Activated T-helper 17 cell treated with anti-CD3 and anti-CD28 coated beads, Interleukin-2, amount 50 U/mL, for 72 hours (primary cell): ENCODE measurements at places on chromosomes 3 and 15.

GRCh38 chr15:42450425-42450790 lies 40.5 kb downstream of the ZNF106 start:
- no peak for ATAC-seq

GRCh38 chr15:98266295-98266694 lies 305.8 kb downstream of the ARRDC4 start:
- no peak for ATAC-seq

DNA sequence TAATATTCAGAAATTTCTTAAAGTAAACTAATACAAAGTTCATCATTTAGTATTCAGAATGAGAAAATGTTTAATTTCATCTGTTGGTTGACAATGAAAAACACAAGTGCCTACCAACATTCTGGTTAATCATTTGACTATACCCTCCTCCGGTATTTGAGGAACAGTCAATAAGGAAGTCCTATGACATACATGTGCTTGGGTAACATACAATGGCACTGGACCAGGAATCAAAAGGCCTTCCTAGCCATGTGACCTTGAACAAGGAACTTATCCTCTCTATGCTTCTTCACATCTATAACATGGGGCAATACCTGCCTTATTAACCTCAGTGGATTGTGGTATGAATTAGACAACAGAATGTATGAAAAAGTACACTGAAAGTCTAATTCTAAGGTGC lies 65.8 kb downstream of the ZNF280D start:
- no peak for ATAC-seq

GRCh38 chr3:69494185-69494584 lies 108.3 kb upstream of the FRMD4B start:
- no peak for ATAC-seq

- no peak for ATAC-seq
These were observed 5.5 kb downstream of the RHCG start for GRCh38 chr15:89490814-89491315.

DNA sequence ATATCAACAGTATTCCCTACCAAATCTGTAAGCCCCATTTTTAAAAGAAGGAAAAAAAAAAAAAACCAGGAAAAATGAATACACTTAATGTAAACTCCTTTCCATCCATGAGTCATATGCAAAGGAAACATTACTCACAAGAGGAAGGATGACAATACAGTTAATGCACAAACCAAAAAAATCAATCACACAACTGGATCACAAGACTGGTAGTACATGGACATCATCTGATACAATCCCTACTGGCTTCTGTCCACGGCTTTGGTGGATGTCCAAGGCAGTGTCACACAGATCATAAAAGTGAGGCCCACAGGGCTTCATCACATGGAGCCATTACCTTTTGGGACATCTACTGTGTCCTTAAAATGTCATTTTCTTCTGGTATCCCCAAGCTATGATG lies 44.0 kb downstream of the SUCLG2 start:
- no peak for ATAC-seq

- ATAC-seq: no peak
These were observed 102.9 kb downstream of the FNDC3B start for GRCh38 chr3:172142051-172142863.

DNA sequence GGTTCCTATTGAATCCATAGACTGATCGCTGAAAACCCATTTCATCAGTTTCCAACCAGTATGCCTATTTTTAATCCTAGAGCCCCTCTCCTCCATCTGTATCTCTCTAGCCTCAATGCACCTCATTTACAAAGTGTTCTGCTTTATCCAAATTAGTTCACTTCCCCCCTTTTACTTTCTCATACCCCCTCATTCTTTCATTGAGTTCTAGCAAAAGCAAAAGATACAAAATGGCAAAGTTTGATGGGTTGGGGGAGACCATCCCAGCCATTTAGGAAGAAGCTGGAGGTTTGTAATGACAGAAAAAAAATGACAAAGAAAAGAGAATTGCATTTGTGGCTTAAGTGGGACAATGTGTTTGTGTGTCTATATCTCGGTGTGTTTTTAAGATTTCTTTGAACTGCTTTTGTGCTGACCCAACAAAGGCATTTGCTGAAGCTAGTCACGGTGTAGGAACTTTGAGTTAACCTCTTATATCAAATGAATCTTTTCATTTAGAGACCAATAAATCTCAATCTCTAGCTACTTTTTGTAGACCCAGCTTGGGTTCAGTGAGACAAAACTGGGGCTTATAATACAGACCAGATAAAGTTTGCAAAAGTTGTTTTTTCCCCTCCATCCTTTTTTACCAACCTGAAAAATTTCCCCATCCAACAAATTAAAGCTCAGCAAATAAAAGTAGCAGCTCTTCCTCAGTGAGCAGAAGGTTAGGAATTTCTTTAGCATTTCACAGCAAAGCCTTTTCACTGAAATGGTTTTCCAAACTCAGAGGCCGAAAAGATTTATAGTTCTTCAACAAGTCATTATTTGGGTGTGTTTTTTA lies 18.7 kb downstream of the NR2F2 start:
- no peak for ATAC-seq

- no peak for ATAC-seq
These were observed 49.5 kb downstream of the WHAMM start for GRCh38 chr15:82858932-82859331.

DNA sequence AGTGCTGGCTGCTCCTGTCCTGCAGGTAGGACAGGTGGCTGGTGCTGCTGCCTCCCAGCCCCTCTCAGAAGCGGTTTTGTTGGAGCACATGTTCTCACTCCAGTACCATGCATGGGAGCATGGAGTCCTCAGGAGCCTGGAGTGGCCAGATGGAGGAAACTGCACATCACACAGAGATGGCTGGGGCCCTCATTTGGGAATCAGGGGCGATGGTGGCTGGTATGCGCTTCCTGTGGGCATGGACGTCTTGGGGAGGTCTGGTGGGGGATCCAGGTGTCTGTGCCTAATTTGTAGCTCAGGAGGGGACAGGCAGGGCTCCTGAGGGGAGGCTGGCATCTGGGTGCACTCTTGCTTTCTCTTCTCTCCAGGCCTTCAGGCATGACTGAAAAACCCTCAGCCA lies 168.2 kb downstream of the KLF13 start:
- ATAC-seq: no peak

- ATAC-seq: no peak
These were observed 5.7 kb downstream of the NTRK3 start for GRCh38 chr15:88250826-88251225.

GRCh38 chr3:134362670-134363380 lies 11.4 kb downstream of the AMOTL2 start:
- no peak for ATAC-seq

DNA sequence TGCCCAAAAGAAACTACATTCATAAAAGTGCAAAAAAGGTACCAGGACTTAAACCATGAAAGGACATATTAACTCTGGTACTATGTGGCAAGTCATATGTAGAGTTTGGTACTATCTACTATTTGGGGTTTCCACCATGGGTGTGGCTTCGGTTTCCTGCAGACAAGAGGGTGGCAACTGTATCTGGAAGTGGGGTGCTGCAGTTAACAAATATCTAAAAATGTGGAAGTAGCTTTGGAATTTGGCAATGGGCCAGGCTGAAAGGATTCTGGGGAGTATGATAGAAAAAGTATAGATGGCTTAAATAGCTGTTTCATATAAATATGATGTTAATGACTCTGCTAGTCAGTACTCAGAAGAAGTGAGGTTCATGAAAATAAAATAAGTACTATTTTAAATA lies 44.0 kb downstream of the PLSCR2 start:
- no peak for ATAC-seq

GRCh38 chr3:71131375-71132314 lies 451.9 kb downstream of the FOXP1 start:
- no peak for ATAC-seq

- no peak for ATAC-seq
These were observed 455.8 kb downstream of the GABRG3 start for GRCh38 chr15:27426805-27427204.

DNA sequence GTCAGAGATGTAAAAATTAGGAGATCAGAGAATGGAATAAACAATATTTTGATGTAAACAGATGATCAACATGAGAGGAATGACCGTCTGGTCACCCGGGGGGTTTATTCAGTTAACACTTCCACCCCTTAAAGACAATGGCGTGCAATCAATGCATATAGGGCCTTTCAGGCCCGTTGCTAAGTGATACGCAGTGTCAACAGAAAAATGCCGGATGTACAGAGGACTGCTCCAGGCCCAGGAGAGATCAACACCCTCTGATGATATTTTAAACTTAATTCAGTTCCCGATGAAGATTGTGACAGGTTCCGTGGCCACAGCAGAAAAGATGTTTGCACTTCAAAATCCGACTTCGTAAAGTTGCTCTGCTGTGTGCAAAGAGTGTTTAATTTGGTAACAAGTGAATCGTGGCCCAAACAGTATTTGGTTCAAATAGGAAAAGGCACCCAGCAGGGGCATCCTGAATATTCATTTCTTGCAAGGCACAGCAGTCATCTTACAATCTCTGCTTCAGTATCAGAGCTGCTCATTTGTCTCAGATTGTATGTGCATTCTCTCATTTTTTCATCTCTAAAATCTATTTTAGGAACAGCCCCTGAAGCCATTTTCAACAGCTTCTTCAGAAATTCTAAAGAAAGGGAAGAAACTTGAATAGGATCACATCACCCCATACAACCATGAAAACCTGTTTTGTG lies 72.6 kb downstream of the FOXB1 start:
- ATAC-seq: no peak

DNA sequence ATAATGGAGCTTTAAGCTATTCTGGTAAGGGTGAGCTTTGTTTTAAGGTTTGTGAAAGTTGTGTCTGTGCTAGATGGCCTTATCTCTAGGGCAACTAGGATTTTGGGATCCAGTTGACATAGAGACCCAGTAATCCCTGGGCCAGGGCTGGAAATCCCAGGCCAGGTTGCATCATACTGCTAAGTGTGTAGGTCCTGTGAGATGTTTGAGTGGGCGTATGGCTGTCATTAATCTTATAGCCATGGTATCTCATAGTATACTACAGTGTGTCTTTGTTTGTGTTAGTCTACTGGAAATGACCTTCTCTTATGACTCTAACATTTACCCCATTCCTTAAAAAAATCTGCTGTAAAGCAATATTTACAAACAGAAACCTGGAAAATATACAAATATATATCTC lies 151.4 kb downstream of the CACNA2D3 start:
- no peak for ATAC-seq

DNA sequence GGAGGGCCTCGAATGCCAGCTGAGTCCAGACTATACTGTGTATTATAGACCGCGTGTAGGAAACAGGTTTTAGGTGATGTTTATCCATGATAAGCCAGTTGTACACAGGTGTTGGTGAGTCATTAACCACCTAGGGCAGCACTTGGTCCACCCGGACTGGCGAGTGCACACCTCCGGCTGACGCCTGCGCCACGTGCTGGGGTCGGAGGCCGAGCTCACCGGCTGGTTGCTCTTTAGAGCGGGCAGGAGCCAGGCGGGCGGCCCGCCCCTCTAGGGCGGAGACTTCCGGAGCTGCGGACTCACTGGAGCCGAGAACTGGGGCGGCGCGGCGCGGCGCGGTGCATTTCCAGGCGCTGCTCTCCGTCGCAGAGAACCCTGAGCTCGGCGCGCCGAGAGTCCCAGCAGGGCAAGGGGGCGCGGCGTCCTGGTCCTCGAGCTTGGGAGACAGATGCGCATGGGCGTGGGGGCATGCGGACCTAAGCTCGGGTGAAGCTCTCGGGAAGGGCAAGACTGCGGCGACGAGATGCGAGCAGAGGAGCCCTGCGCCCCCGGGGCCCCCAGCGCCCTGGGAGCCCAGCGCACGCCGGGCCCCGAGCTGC lies at the start of gene ESYT3:
TSS of gene ESYT3 (plus strand) at position 341 of the 599 bp plus-strand sequence. CDS start at position 524, 183 bp downstream.
- peak; percentile 92 for ATAC-seq

- no peak for ATAC-seq
These were observed 11.3 kb downstream of the PLA2G4D start for GRCh38 chr15:42082823-42083604.

- no peak for ATAC-seq
These were observed 44.4 kb upstream of the SPTSSB start for GRCh38 chr3:161415506-161416231.

- ATAC-seq: peak; percentile 42
These were observed 23.1 kb downstream of the AADAC start for GRCh38 chr3:151837057-151837456.

DNA sequence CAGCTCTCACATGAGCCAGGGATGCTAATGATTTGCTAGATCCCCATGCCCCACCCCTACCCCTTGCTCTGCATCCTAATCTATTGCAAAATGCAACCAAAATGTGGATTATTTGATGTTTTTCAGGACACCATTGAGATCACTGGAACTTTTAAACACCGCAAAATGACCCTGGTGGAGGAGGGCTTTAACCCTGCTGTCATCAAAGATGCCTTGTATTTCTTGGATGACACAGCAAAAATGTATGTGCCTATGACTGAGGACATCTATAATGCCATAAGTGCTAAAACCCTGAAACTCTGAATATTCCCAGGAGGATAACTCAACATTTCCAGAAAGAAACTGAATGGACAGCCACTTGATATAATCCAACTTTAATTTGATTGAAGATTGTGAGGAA lies 29.7 kb downstream of the HDC start:
- no peak for ATAC-seq

- ATAC-seq: no peak
These were observed 26.0 kb downstream of the CPNE4 start for GRCh38 chr3:132008837-132009236.

DNA sequence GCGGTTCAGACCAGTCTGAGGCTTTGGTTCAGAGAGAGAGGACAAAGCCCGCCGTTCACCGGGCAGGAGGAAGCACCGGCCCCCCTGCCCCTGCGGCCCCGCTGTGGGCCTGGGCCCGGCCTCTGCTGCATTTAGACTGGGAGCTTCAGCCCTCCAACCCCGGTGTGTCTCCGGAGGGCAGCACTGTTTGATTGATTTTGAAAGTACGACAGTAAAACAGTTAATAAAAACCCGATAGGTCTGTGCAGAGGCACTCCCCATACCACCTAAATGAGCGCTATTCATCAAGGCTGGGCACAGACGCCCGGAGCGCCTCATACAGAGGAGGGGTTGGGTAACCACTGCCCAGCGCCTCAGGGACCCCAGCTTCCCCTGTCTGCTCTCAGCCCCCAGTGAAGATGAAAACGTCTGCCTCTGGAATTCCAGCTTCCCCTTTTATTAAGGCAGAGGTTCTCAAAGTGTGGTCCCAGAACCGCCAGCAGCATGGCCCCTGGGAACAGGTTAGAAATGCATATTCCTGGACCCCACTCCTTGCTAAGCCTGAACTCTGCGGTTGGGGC lies 256.7 kb upstream of the TLE3 start:
- no peak for ATAC-seq

GRCh38 chr3:169939751-169940150 lies 26.9 kb upstream of the SEC62 start:
- no peak for ATAC-seq

DNA sequence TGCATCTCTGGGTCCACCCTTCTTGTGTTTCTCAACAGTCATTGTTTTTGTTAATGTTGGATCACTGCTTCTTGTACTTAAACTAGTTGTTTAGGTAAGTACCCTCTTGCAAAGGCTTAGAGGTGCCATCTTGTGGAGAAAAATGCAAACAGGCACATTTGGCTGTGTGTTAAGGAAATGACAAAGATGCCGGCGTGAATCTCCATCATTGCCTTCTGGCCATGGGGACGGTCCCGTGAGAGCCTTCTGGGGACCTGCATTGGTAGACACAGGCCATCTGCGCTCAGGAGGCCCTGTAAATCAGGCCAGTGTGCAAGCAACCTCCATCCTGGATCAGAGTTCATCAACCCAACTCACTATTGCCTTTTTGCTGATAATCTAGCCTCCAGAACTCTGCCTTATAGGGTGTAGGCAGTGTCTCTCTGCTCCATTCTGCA lies 158.6 kb upstream of the NR2E3 start:
- no peak for ATAC-seq

- no peak for ATAC-seq
These were observed 71.4 kb downstream of the C3orf80 start for GRCh38 chr3:160296591-160296990.

GRCh38 chr3:15330031-15330596 lies 2.3 kb downstream of the SH3BP5 start:
- ATAC-seq: no peak
